ENCODE measurements at places on chromosomes 3 and 15.

DNA sequence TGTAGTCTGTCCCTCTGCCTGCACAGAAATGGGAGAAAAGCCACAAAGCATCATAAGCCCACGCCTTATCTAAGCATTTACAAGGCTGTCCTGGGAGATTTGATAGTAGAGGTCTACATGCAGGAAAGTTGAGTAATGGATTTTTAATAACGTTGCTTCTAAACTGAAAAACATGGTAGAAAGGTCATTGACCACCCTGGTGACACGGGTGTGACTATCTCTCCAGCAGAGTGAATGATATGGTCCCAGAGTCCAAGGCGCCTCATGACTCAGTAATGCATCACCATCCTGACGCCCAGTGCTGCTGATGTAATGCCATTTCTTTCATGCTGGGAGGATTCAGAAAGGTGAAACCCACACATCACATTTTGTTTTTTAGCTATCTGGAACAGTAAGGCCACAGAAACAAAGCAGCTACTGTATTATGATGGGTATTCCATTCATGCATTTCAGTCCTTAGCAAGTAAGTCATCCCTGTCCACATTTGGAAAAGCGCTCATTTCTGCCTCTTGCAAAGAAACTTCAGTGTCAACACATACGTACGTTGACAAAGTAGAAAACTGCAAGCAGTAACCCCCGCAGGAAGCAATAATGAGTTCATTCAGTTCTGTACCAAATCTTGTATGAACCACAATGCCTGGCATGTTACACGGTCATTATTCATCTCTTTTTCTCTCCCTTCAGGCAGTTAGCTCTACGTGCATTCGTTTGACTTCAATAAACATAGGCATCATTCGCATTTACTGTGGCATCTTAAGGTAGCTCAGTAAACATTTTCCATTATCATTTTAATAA is 483.5 kb downstream of the GABRG3 start:
- DNase-seq = no peak

DNA sequence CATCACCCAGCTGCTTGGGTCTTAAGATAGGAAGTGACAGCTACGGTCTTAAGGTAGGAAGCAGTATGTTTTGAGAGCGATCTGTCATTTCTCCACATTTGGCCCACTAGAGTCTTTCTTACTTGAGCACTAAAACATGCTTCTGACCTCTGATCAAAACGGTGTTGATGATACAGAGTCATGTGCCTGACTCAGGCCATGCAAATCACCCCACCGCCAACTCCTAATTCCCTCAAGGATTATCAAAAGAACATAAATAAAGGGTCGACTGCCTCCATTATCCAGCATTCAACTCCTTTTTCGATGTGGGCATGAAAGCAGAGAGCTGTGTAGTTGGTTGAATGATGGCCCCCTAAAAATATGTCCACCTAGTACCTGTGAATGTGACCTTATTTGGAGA is 201.7 kb upstream of the PROK2 start:
- no peak for DNase-seq

- no peak for DNase-seq
These were observed 45.3 kb downstream of the TRPM7 start for GRCh38 chr15:50641318-50641717.

GRCh38 chr15:78933823-78934654 is 10.8 kb downstream of the CTSH start:
- DNase-seq = no peak

GRCh38 chr3:157493627-157494550 is 9.3 kb downstream of the VEPH1 start:
- no peak for DNase-seq

GRCh38 chr3:107599772-107600145 is 77.0 kb downstream of the BBX start:
- no peak for DNase-seq

DNA sequence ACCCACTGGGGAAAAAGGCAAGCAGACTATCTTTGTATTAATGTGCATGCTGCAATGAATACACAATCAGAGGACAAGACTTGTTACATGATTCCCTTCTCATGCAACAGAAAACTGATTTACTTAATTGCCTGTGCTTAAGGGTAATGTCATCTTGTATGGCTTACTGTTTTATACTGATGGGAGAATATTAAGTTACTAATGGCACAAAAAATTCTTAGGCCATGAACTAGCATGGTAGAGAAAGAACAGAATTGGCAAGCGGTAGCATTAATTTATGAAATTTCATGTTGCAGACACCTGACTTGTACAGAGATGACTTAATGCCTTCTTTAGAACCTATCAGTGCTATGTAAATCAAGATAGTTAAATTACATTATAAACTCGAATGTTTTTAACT is 282.3 kb downstream of the CNTN3 start:
- DNase-seq = no peak

GRCh38 chr3:39501968-39502837 is 34.7 kb downstream of the MOBP start:
- no peak for DNase-seq

DNA sequence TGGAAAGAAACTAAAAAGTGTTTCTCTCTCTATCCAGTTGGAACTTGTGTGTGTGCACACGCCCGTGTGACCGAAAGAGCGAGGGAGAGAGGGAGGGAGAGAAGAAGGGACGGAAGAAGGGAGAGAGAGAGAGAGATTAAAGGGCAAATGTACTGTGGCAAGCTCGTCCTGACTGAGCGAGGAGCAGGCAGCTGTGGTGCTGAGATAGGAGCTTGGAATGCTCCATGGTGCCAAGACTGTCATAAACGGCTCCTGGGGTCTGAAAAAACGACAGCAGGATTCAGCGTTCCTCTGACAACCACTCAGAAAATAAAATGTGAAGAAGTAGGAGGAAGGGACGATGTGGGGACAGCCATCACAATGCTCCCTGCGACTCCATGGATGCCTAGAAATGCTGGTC is 276.0 kb downstream of the SV2B start:
- no peak for DNase-seq

DNA sequence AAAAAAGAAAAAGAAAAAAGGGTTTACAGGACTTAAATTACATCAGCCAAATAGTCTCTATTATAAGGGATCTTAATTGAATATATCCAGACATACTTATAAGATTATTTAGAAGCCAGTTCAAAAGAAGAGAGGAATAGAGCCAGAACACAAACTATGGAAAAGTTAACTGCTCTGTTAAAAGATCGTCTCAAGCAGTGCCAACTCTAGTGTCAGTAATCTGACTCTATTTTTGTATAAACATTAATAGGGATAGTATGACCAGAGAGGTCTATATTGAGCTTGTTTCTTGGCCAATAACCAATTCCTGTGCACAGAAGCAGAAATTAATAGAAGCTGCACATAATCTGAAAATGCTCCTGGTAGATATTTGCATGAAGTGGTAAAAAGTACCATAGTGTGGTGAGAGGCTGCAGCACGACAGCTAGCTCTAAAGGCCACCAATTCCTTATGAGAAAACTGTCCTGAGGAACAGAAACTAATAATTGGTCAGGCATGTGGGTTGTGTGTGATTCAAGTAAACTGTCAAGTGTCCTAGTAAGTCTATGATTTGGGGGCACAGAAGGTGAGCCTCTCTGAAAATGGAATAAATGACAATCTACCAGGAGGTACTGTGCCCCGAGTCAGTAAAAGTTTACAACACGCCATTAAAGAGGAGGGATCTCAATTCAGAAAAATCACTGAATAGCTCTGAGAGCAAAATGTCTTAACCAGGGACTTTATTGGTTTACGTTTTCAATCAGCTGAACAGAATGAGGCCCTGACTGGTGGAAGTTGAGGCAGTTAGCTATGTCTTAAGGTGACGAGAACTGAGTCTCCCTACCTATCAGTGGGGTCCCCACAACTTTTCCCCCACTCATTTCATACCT is 51.5 kb upstream of the NANOGP8 start:
- DNase-seq = no peak

GRCh38 chr15:27222479-27222878 is 251.5 kb downstream of the GABRG3 start:
- no peak for DNase-seq

DNA sequence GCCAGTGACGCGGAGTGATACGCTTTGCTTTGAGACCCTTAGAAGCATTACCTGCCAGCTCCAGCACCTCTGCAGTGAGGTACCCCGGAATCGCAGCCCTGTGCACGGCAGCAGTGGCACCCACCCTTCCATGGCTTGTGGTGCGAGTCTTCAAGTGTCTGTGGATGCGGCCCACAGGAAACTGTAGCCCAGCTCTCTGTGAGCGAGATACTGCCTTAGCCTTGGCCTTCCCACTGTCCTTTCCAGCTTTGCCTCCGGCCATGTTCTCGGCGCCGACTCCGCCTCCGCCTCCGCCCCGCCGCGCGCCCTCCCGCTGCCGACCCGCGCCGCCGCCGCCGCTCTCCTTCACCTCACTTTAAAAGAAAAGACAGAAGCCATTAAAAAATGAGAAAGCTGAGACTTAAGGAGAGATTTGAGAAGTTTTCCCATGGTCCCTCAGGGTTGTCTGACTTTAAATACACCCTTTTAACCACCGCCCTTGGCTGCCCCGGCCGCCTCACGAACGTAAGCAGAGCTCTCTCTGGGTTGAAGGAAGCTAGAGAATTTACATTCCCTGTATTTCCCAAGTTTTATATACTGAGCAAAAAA is 78.5 kb upstream of the FAM174B start:
- no peak for DNase-seq

GRCh38 chr3:177473184-177473583 is 275.9 kb upstream of the TBL1XR1 start:
- DNase-seq = no peak

DNA sequence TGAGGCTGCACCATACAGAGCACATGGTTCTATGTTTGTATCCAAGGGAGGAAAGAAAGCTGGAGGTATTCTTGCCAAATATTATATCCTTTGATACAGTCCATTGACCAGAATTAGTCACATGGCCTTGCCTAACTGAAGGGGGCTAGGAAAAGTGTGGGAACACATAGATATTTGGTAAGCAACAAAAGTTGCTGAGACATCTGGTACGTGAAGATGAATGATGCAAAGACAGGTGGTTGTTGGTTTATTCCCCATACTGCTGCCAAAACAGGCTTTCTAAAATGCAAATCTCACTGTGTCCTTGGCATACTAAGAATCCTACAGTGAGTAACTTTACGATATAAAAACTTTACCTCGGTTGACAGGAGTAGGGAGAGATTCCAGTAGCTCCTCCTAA is 162.2 kb downstream of the VGLL3 start:
- no peak for DNase-seq

GRCh38 chr3:71813704-71814103 is 28.8 kb upstream of the PROK2 start:
- DNase-seq = no peak

DNA sequence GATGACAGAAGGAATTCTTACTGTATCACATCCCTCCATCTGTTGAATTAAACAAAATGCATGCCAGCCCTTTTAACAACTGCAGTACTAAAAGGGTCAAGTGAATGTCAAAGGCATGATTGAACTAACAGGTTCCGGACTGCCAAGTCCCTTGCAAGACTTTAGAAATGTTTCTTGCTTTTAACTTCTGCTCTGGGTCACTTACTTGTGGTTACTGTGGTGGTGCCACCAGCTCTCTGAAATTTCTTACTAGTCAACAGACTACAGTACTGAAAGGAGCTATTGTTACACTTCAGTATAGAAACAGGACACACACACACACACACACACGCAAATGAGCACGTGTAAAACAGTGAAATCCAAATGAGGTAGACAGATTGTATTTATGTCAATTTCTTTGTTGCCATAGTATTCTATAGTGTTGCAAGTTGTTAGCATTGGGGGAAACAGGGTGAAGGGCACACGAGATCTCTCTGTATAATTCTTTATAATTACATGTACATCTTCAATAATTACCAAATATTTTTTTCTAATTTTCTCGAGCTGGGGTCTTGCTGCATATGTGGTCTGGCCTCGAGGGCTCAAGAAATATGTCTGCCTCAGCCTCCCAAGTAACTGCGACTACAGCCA is 79.9 kb upstream of the SLC25A26 start:
- DNase-seq = no peak

GRCh38 chr3:56205406-56205805 is 262.9 kb downstream of the ERC2 start:
- DNase-seq = no peak

DNA sequence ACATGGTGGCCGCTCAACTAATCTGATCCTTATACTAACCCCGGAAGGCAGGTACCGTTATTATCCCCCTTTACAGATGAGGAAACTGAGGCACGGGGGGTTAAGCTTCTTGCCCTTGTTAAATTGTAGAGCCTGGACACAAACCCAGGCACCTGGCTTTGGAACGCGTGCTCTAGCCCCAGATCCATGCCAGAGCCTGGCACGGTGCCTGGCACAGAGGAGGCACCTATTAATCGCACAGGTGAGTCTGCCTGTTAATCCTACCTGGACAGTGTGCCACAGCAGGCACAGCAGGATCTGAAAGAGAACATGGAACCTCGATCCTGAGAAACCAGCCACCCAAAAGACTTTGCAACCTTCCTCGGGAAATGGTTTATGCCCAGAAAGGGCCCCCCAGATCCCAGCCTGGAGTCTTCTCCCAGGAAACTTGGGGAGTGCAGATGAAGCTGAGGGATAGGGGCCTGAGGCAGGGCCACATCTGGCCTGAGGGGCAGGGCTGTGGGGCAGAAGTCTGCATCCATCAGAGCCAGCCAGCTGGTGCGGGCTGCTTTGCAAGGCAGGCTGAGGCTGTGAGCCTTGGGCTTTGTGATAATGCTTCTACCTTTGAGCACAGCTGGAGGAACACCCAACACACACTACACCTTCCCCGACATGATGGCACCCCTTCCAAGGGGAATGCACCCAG is 55.3 kb upstream of the SLC6A1 start:
- DNase-seq = no peak

DNA sequence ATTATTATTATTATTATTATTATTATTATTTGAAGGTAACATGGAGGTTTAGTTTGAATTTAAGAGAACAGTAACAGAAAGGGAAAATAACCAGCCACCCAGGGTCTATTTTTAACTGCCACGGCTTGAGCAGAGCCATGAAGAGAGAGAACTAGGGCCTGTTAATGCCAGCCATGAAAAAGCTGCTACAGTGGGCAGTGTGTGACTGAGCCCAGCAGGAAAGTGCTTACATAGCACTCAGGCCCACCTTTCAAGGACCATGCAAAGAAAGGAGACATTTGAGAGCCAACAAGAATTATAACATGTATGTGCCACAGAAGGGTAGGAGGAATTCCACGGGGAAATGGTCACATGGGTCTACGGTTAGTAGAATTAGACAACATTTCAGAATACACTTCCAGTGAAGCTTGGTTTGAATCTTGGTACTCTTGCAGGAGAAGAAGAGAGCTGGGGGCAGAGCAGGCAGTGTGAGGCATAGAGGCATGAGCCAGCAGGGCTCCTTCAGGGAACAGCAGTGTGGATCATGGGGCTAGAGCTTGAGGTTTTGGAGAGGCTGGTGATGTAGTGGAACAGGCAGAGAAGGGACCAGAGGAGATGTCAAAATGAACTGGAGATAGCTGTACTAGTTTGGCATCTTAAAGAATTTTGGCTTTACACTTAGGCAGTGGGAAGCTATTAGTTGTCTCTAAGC is 140.7 kb downstream of the CMSS1 start:
- no peak for DNase-seq

GRCh38 chr3:19254189-19254588 is 105.9 kb downstream of the KCNH8 start:
- DNase-seq = no peak

GRCh38 chr3:126927846-126928245 is 55.1 kb upstream of the PLXNA1 start:
- no peak for DNase-seq

GRCh38 chr3:188845514-188845913 is 326.3 kb upstream of the TPRG1 start:
- no peak for DNase-seq

- no peak for DNase-seq
These were observed 13.2 kb downstream of the AAGAB start for GRCh38 chr15:67241132-67241855.

- DNase-seq = no peak
These were observed 52.9 kb upstream of the EPHB1 start for GRCh38 chr3:134742202-134742601.
